ENCODE measurements at places on chromosomes 13 and 19.

GRCh38 chr19:294341-294945, 3.2 kb upstream of the PLPP2 start:
- no peak for DNase-seq

DNA sequence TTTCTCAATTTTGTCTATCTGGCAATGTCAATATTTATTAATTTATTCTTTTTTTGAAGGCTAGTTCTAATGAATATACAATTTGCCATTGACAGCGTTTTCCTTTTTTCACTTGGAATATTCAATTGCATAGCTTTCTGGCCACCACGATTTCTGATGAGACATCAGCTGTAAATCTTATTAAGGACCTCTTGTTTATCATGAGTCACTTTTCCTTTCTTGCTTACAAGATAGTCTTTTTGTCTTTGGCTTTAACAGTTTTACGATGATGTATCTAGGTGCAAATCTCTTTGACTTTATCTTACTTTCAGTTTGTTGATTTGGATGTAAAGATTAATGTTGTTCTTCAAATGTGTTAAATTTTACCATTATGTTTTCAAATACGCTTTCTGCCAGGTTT, 991.6 kb upstream of the SLC10A2 start:
- DNase-seq = no peak

- no peak for DNase-seq
Observed at GRCh38 chr19:1383017-1383311, 743 bp upstream of the NDUFS7 start.

DNA sequence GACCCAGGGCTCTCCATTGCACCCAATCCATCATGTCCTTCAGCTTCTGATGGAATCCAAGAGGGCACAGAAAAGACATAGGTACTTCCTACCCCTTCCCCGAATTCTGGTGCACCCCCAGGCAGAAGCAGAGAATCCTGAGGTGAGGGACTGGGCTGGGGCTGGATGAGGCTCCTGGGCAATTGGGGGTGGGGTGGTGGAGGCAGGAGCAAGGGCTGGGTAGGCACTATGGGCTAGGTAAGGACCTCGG, 2.7 kb upstream of the KCNC3 start:
- no peak for DNase-seq

GRCh38 chr13:92150606-92151005, 752.2 kb downstream of the GPC5 start:
- no peak for DNase-seq

GRCh38 chr19:44681992-44682790, 10.9 kb downstream of the CEACAM19 start:
- DNase-seq = no peak

DNA sequence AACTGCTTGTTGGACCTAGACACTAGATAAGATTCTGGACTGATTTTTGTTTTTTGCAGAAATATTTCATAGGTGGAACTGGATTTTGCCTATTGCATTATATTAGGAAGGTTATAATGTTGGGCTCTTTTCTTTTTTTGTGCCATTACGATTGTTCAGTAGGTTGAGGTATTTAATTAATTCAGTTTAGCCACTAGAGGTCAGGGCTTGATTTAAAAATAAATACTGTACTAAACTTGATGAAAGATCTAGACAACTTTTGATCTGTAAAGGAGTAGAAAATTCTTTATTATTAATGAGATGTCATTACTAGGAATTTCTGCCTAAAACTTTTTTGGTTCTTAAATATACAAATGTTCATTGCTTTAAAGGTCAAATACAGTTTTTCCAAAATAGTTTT, 15.2 kb upstream of the SUPT20H start:
- no peak for DNase-seq

- DNase-seq = no peak
Observed at GRCh38 chr13:103436057-103436654, 369.9 kb upstream of the SLC10A2 start.

DNA sequence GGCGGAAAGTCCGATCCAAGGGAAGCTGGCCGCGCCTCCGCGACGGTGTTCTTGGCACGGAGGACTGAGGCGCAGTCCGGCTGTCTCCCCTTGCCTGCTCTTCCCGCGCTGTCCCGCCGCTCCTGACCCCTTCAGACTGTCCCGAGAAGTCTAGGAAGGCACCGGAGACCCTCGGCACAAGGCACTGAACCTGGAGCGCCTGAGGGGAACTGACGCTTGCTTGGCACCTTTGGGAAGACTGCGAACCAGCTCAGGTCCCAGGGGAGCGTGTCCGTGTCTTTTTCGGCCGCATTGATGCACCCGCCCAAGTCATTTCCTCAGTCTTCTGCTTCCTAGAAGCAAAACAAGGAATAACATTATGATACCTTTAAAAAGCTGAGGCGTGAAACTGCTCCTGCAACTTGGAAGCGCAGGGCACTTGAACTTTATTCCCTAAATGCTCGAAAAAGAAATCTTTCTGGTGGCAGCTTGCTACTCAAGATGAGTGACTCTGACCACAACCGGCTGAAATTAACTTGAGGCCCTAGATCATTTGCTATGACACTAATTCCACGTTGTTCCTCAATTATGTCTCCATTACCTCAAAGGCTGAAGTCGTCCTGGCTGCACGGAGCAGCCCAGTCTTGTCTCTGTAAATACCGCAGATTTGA, 735 bp upstream of the FLT1 start:
- no peak for DNase-seq

DNA sequence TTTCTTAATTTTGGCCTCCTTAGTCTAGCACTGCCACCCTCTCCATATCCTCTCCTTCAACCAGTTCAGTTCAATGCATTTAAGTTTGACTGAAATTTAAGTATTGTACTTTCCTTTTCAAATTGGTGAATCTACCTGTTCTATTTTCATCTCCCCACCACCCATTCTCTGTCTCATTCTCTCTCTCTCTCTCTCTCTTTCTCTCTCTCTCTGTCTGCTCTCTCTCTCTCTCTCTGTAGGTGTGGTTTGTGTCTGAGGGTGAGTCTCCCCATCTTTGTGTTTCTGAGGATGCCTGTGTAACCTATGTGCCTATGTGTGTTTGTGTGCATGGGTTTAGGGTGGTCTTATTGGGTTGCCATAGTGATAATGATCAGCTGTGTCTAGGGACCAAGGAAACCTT, 10.1 kb downstream of the PDX1 start:
- no peak for DNase-seq

GRCh38 chr19:56110515-56111448, 10.3 kb downstream of the ZNF787 start:
- DNase-seq = no peak

DNA sequence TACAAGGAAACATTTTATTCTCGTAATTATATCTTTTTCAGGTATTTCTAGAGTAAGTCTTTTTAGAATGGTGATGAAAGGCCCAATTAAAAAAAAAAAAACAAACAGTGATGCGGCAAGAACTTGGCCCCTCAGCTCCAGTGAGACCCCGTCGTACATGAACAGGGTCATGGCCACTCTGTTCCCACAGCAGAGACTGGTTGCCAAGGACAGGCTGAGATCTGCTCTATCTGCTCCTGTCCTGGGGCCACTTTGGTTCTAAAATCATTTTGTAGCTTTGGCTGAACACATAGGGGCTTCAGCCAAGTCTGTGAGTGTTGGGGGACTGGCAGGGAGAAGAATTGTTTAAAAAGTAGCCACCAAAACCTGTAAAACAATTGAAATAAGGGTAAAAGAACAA, 286.9 kb downstream of the RFC3 start:
- no peak for DNase-seq

DNA sequence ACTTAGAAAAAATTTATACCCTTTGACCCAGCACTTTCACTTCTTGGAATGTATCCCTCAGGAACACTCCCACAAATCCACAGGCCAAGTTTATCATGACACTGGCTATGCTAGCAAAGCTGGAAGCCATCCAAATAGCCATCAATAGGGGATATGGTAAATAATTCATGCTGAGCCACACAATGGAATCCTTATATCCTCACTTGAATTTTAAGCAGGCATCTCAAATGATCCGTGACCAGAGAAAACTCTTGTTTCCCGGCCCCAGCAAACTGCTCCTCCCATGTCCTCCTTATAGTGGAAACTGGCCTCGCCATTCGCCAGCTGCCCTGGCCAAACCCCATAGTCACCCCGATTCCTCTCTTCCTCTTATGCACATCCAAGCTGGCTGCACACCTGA, 37.6 kb downstream of the GRIK5 start:
- DNase-seq = no peak

GRCh38 chr13:97978651-97979050, 25.2 kb downstream of the IPO5 start:
- DNase-seq = no peak

- DNase-seq = no peak
Observed at GRCh38 chr13:73773168-73773549, 361.0 kb downstream of the KLF12 start.

DNA sequence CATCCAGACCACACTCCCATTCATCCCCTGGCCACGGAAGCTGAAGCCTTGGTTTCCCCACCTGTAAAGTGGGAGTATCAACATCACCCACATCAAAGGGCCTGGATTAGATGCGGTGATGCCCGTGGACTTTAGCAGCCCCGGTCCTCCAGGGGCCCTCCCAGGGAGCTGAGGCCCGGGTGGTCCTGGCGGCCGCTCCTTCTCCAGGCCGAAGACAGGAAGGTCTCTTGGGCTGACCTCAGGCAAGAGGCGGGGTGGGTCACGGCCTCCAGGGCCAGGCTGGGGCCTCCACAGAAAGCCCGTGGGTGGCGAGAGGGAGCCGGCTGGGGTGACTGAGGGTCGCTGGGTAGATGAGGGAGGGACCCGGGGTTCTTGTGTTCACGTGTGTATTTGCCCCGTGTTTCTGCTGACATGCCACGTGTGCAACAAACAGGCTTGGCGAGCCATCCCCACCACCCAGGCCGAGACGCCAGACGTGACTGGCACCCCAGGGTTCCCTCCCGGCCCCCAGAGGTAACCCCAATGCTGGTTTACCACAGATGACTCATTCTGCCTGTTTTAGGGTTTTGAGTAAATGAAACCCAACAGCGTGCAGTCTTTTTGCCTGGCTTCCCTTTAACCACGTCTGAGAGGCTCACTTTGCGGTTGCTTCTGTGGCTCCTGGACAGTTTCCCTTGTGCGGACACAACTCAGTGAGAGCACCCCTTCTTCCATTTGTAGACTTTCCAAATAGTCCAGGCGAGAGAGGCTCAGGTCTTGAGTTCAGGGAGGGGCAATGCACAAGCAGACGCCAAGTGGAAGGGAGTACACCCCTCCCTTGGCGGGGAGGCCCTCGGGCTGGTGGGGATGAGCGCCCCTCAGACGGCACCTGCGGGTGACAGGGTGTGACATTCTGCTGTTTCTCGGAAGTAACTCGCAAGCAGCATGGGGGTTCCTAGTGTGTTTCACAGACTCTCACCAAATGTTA, 42.9 kb downstream of the C13orf46 start:
- DNase-seq = peak; percentile 67

DNA sequence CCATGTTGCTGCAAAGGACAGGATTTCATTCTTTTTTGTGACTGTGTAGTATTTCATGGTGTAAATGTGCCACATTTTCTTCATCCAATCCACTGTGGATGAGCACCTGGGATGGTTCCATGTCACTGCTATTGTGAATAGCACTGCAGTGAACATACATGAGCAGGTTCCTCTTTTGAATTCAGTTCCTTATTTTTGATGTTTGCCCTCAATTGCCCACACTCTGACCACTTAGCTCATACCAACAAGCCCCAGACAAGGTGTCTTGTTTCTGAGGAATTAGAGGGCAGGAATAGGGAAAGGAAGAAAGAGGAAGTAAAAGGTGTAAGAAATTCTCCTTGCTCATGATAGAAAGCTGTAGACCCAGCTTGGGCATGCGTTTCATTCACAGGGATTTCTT, 244.2 kb upstream of the ZNF507 start:
- no peak for DNase-seq

DNA sequence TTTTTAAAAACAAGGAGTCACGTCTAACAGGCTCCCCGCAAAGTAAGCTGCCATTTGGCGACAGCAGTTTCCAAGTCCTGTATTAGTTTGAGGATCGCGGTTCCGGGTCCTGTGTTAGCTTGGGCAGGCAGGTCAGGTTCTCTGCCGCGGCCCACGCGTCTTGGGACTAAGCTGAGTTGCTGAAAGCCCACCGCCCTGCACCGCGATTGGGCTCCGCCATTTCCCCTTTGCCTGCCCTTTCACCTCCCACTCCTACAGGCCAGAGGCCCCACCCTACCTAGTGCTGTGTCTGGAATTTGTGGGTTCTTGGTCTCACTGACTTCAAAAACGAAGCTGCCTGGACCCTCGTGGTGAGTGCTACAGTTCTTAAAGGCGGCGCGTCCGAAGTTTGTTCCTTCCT, 6.8 kb downstream of the PARP4 start:
- no peak for DNase-seq

GRCh38 chr19:16077984-16078758, 1.9 kb downstream of the TPM4 start:
- peak; percentile 36 for DNase-seq

- DNase-seq = no peak
Observed at GRCh38 chr13:92436924-92437323, 789.7 kb upstream of the GPC6 start.

DNA sequence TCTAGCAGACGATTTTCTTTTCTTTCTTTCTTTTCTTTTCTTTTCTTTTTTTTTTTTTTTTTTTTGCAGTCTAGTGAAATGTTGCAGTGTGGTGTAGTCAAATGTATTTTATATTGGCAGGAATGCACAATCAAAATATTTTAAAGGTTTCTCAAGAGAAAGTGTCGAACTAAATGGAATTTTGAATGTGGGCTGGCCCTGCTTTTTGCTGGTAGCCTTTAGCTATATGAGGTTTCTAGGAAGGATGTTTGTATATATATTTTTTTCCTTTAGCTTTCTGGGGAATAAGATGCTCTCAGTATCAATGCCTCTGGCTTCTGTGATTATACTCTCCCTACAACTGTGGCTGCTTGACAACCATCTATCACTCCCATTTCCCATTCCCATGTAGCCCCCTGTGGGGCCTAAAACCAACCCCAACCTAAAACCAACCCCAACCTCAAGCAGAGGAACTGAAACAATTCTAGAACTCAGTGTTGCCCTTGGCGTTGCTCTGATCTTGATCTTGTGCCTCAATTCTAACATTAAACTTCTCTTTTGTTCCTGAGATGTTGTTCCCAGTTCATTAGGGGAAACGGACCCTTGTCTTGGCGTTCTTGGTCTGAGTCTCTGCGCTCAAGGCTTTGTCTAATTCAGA, 27.1 kb downstream of the CYSLTR2 start:
- DNase-seq = no peak

DNA sequence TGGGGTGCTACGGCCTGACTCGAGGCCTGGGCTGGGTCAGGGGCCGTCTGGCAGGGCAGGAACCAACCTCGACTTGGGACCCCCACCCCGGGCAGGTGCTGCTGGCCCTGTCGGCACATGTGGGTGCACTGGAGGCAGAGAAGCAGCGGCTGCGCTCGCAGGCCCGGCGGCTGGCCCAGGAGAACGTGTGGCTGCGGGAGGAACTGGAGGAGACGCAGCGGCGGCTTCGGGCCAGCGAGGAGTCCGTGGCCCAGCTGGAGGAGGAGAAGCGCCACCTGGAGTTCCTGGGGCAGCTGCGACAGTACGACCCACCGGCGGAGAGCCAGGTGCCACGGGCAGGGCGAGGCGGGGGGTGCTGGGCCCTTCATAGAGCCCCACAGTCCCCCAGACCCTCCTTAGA, 5.9 kb downstream of the KLC3 start:
- DNase-seq = no peak
